ENCODE measurements at places on chromosomes 12 and 14. TPM values are rescaled to one million over a fixed set of nuclear protein-coding genes. Genes with fewer than 3 reads are reported as not detected.
A peak's percentile ranks its signal among the peaks of the same experiment; 100 is the strongest.

The TAS2R20 gene
- total RNA-seq, result 3.9 TPM

The SELPLG gene
- 3.2 TPM for total RNA-seq

- no peak overlapping the region for H3K4me3 ChIP-seq
- no peak overlapping the region for H3K27ac ChIP-seq
- DNase-seq, result peak; percentile 1
These were observed 94.7 kb upstream of the OR4E1 start for GRCh38 chr14:21768116-21768874.

DNA sequence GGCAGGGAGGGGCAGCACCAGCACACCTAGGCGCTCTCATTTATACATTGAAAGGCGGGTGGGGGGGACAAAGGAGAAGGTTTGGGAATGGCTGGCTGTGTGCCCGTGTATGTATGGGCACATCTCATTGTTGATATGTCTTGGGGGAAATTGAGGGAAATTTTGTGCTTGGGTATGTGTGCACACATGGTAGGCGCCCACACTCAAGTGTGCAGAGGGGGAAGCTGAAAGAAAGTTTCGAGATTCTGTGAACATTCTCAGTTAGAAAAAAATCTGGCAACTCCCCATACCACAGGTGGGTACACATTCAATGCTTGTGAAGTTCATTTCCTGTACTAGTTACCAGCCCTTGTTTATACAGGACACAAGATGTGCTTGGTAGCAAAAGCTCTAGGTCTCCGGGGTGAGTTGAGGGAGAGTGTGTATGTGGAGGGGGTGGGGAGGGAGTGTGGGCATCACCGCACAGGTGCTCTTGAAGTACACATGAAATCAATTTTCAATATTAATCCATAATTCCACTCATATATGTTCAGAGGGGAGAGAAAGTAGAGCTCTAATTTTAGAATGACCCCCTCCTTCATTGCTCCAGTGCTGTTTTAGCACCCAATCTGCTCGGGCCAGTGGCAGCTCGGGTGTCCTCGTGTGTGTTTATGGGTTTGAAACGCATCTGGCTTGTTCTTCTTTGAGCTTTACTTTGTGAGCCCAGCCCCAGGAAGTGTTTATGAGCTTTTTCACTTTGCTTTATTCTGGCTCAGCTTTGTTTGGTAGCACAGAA lies 286.0 kb downstream of the ZFP36L1 start:
- H3K4me3 ChIP-seq, result no peak overlapping the region
- no peaks in the 10 kb centered on the region for H3K36me3 ChIP-seq
- peak overlapping the region; percentile 58 for H3K27ac ChIP-seq
- H3K27me3 ChIP-seq, result no peaks in the 10 kb centered on the region

Data from IMR-90 (cell line).